SJCRH30 (cell line): ENCODE measurements at places on chromosomes 2 and 18. TPM values are rescaled to one million over a fixed set of nuclear protein-coding genes. Genes with fewer than 3 reads are reported as not detected.

- DNase-seq = peak; percentile 30
Measured at GRCh38 chr2:215793747-215794595, 219.4 kb downstream of the MREG start.

DNA sequence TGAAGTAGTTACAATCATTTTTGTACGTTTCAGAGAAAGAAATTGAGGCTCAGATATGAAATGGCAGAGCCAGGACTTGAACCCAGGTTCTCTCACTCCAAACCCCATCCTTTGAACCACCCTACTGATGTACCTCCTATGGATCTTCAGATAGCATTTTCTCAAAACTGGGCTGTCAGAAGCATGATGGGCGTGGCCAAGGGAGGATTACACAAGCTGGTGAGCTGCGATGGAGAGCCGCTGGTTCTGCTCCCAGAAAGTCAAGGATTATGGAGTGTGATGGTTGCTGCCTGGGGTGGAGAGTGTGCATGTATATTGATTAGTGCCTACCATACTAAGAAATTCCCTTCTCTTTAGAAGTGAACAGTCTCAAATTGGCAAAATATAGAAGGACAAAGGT lies 47.0 kb upstream of the PPP1CB start:
- no peak for DNase-seq

The SLC16A14 gene
- not detected in 2 replicates for total RNA-seq

- DNase-seq = no peak
Measured at GRCh38 chr2:98093611-98094010, 6.6 kb downstream of the VWA3B start.

DNA sequence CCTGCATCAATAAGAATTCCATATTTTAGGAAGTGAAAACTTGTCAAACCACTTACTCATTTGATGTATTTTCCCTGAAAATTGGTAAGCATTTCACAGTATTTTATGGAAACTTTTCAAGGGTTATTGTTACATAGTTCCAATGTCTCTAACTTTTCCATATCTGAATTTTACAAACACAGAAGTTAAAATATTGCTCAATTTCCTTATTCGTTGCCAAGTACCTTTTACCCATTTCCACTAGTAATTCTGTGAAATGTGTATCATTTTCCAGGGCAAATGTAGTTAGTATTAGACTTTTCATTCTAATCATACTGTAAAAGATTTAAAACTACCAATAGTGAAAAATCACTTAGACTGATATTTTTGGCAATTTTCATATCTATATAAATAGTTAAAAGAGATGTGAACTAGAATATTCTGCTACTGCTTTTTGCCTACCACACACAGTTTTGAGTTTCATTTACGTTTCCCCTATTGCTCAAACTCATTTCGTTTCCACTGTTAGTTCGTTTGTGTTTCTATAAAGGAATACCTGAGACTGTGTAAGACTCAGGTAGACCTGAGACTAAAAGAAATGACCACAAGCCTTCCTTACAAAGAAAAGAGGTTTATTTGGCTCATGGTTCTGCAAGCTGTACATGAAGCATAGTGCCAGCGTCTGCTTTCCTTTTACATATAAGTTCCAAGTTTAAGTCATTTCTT lies 86.3 kb downstream of the PMS1 start:
- no peak for DNase-seq

The CNDP1 gene
- not detected in 2 replicates for total RNA-seq

The HOXD4 gene
- not detected in 2 replicates for total RNA-seq

The KLHL30 gene
- 3.9 and 4.1 TPM in 2 replicates for total RNA-seq

The NEUROD1 gene
- not detected in 2 replicates for total RNA-seq

GRCh38 chr2:62672601-62673000 lies 32.9 kb upstream of the EHBP1 start:
- DNase-seq = peak; percentile 45

The C1QL2 gene
- not detected in 2 replicates for total RNA-seq

GRCh38 chr2:132276571-132276981 lies 114.8 kb upstream of the ANKRD30BL start:
- DNase-seq = no peak

DNA sequence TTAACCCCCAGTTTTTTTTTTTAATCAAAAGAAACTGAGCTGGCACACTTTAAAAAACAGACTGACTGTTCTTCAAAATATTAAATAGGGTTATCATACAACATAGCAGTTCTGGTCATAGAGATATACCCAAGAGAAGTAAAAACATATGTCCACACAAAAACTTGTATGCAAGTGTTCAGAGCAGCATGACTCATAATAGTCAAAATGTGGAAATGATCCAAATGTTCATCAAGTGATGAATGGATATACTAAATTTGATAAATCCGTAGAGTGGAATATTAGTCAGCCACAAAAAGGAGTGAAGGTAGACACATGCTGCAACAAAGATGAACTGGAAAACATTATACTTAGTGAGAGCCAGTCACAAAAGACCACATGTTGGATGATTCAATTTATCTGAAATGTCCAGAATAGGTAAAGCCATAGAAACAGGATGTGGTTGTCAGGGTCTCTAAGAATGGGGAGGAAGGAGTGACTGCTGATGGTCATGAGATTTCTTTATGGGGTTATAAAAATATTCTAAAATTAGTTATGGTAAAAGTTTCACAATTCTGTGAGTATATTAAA lies 5.1 kb downstream of the SMIM21 start:
- no peak for DNase-seq

GRCh38 chr2:108982259-108982679 lies 6.8 kb downstream of the EDAR start:
- DNase-seq = no peak

- DNase-seq = no peak
Measured at GRCh38 chr2:223928113-223929006, 16.8 kb downstream of the WDFY1 start.

The SATB2 gene
- total RNA-seq = 13.3 and 14.8 TPM in 2 replicates

DNA sequence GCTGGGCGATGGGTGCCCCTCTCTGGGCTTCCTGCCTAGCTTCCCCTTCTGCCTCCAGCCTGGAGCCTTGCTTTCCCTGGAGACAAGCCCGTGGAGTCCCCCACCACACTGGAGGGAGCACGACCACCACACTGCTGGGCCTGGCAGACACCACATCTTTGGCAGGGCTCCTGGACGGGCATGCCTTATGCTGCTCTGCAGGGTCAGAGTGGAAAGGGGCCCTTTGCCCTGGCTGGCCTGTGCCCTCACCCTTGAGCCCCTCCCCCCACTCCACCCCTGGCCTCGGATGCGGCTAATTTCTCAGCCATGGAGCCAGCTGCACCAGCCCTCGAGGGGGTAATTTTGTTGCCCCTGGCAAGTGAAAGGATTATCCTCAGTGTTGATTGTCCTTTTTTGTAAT lies 194.5 kb downstream of the LOXHD1 start:
- DNase-seq = peak; percentile 10

GRCh38 chr18:75044791-75045190 lies 164.1 kb downstream of the PTGR3 start:
- DNase-seq = no peak

The XDH gene
- total RNA-seq = 0.03 TPM in 1 of 2 replicates, not detected in the other

The KLHL41 gene
- total RNA-seq = 21.1 and 26.1 TPM in 2 replicates

The ALK gene
- 56.4 and 59.6 TPM in 2 replicates for total RNA-seq
